ENCODE measurements at places on chromosomes 2 and 18.

DNA sequence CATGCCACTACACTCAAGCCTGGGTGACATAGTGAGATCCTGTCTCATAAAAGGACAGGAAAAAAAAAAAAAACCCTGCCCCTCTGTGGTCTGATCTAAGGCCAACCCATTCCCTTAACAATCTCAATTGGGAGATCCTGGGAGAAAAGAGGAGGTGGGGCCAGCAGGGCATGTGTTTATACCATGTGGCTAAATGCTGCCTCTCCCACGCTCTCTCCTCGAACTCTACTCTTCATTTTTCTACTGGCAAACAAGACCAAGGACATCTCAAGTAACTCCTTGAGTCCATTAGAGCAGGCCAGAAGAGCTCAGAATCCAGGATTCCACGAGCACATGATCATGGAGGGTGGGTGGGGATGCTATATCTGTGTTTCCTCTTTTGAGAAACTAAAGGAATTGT, 16.7 kb upstream of the NEDD4L start:
- no peak for DNase-seq

- no peak for DNase-seq
Measured at GRCh38 chr2:168008646-168009195, 238.7 kb downstream of the STK39 start.

DNA sequence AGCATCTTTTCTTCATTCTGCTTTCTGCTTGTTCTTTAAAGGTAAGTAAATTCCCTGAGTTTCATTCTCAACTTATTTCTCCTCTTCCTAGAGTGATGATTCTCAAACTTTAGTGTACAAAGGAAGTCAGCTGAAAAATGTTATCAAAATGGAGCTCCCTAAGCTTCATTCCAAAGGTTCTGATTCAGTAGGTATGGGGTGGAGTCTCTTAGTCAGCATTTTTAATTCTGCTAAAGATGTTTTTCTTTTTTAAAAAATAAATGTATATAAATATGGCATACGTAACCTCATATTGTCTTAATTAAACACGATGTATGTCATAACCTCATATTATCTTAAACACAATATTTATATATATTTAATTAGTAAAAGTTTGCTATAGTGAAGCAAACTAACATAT, 3.1 kb upstream of the CSRNP3 start:
- no peak for DNase-seq

DNA sequence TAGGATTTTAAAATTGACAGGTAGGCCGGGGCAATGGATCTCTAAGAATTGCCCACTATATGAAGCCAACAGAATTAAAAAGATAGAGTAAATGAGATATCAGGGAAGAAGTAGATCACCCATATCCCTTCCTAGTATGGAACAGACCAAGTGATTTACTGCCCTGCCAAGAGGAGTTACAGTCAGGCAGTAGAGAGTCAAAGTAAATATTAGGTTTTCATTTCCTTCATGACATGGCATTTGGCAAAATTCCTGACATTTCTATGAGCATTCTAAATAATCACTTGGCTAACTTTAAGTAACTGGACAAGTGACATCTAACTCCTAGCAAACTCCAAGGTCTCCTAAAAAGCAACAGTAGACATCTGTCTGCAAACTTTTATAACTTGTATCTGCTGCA, 33.5 kb downstream of the GALNT5 start:
- no peak for DNase-seq

GRCh38 chr2:174247474-174248186, 702 bp downstream of the OLA1 start:
- DNase-seq, result no peak

DNA sequence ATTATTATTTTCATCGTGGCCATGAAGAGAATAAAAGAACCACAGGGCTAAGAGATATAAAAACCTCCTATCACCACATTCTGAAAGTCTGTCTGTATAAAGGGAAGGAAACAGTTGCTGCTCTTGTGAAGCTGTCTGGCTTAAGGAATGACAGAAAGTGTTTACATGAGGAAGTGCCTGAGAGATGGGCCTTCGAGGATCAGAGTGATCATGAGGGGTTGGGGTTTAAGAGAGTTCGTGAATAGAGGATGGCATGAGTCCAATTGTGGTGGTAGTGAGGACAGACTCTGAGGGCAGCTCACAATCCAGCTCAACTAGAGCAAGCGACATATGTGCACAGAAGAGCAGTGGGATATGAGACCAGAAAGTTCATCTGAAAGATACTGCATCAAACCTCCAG, 65.8 kb upstream of the PIEZO2 start:
- no peak for DNase-seq

- DNase-seq, result no peak
Measured at GRCh38 chr2:38301969-38302702, 74.9 kb downstream of the ATL2 start.

- DNase-seq, result no peak
Measured at GRCh38 chr2:149329489-149330126, 779 bp upstream of the LYPD6 start.

DNA sequence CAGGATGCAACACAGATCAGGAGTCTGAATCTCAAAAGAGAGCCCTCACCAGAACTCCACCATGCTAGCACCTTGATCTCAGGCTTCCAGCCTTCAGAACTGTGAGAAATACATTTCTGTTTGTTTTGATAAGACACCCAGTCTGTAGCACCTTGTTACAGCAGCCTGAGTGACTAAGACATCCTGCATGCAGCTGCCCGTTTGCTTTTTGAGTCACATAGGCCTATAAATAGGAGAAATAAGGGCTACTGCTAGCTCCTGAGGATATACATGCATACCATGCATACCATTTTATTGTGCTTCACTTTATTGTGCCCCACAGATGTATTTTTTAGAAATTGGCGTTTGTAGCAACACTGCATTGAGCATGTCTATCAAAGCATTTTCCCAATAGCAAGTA, 337.8 kb downstream of the CDH2 start:
- no peak for DNase-seq

DNA sequence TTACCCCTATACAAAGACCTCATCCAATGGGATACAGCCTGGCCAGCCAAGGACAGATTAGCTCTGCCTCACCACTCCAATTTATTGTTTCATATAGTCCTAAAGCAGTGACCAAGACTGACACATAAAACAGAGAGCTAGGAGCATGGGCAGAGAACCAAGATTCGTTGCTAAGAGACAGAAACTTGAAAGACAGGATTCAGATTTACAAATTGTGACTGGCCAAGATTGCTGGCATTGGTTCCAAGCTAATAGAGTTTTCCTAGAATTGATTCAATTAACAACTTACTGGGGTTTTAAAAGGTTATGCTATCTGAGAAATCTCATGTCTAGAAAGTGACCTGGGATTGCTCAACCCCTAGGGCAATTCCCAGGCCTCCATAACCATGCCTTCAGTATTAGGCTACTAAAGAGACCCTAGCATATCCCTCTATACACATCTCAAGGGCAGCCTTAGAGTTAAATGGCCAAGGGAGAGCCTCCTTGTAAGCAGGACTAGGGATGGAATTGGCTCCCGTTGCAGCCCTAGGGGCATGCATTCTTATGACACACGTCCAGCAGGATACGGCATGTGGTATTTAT, 75.6 kb downstream of the ICOS start:
- no peak for DNase-seq

- DNase-seq, result no peak
Measured at GRCh38 chr2:240390091-240391073, 45.1 kb upstream of the GPC1 start.

GRCh38 chr2:8259841-8260178, 422.0 kb upstream of the ID2 start:
- DNase-seq, result no peak

GRCh38 chr2:205017381-205017780, 472.1 kb downstream of the PARD3B start:
- DNase-seq, result no peak

DNA sequence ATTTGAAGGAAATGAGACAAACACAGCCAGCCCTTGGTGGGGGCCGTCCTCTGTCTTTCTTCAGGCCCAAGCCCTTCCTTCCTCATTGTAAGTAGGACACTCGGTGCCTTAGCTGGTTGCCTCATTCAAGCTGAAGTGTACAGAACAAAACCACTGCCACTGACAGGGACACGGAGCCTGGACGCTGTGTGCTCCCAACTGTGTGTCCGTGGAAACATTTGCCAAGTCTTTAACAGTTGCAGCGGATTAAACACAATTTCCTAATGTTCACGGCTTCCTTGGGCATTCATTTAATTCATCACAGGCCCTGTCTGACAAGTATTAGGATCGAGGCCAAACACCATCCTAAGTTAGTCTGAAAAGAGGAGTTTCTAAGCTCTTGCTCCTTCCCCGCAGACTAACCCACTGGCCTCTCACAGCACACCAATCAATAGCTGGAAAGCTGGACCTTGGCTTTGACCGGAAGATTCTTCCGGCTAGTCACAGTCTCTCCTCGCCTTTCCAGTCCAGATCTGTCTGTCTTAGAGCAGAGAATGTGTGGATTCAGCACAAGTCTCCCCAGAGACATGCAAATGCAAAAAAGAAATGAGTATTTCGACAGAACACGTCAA, 68.7 kb upstream of the ACSL3 start:
- DNase-seq, result no peak

Data from CD4-positive, alpha-beta T cell treated with Interleukin-2 at 100 ng/mL for 4 hours (primary cell).